ENCODE measurements at places on chromosomes 1 and 21. TPM values are rescaled to one million over a fixed set of nuclear protein-coding genes. Genes with fewer than 3 reads are reported as not detected.

Gene CEP350
- 43.9 TPM for total RNA-seq

Gene LRRC71
- not detected for total RNA-seq

Gene OR6N1
- not detected for total RNA-seq

Gene FAM131C
- 4.9 TPM for total RNA-seq

Gene F11R
- 8.0 TPM for total RNA-seq

Gene CELA3B
- total RNA-seq = 1.1 TPM

Gene USP21
- 14.2 TPM for total RNA-seq

Gene FABP3
- total RNA-seq = 3,473 TPM

Gene PPFIA4
- total RNA-seq = 25.5 TPM

- DNase-seq = no peak
Observed at GRCh38 chr1:159066108-159066507, 10.5 kb downstream of the AIM2 start.

- DNase-seq = peak; percentile 73
Observed at GRCh38 chr21:45404730-45405270, at the start of gene COL18A1. Gene COL18A1 (plus strand): TSS chr21:45405165. CDS start chr21:45405231, 66 bp downstream.

GRCh38 chr1:85330214-85330631 lies 53.8 kb upstream of the BCL10 start:
- DNase-seq = no peak

DNA sequence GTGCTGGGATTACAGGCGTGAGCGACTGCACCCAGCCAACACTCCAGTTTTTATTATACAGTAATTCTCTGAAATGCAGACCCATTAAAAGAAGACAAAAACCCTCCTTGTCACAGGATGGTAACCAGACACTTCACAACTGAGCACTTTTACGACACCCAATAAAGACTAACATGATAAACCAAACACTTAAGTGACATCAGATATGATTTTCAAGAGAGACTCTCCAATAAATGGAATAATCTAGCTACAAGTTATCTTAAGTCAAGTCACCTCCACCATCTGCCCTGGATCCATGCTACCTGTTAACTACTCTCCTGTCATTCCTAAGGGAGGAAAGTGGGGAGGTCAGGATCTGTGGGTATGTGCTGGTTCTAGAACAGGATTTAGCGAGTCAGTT lies 5.6 kb downstream of the GNG12 start:
- DNase-seq = no peak

GRCh38 chr1:7253118-7253480 lies 467.8 kb downstream of the CAMTA1 start:
- DNase-seq = no peak

GRCh38 chr1:39895731-39896480 lies 5.8 kb downstream of the MYCL start:
- no peak for DNase-seq

DNA sequence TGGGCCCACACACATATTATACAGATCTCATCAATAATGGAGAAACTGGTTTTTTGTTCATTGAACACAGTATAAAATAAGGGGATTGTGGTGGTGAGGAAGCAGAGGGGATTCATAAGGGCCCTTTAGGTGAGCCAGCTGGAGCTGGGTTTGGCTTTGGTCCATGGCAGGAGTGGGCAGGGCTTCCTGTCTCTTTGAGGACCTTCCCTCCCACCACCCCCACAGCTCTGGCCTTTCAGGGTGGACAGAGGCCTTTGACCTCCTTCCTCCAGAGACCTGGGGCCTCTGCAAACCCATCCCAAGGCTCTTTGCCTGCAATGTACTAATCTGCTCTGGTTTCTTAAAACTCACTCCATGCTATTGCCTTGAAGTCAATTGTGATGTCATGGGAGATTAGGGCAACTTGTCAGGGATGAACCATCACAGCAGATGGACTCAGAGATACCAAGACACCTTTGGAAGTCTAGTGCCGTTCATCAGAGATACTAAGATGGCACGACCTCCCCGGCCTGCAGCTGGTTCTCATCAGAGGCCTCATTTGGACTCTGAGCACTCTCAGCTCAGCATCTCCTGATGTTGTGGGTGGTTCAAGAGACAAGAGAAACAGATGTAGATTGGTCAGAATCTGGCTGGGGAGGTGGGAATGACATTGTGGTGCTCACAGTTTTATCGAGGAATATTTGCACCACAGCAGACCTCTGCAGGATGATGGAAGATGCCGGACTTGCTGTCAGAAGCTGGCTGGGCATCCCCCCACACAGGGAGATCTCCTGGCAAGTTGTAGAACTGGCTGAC lies 37.9 kb downstream of the LHX4 start:
- no peak for DNase-seq

DNA sequence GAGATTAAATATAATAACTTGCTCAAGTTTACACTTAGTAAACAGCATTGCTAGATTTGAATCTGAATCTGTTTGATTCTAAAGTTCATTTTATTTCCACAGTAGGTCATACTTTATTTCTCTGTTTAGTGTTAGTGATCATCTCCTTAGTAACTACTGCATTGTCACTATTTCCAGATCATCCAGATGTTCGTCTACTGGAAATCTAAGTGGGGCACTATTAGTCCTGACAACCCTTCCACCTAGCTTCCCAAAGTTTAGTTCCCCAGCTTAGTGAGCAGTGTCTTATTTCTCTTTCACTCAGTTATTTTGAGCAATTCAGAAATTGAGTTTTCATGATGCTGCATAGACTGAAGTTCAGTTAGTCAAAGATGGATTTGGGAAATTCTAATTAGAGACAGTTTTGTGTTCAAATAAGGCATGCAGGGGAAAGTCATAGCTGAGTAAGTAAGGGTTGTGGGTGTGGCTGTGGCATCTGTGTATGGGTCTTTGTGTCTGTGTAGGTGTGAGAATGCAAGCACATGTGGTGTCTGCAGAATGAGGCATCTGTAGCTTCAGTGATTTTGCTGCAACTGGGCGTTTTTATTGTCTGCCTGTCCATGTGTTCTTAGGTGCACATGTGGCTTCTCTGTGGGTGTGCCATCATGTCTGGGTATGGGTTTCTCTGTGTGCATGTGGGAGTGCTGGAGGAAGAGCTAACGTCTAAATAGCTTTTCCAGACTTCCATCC lies 107.3 kb downstream of the NTMT2 start:
- DNase-seq = no peak

DNA sequence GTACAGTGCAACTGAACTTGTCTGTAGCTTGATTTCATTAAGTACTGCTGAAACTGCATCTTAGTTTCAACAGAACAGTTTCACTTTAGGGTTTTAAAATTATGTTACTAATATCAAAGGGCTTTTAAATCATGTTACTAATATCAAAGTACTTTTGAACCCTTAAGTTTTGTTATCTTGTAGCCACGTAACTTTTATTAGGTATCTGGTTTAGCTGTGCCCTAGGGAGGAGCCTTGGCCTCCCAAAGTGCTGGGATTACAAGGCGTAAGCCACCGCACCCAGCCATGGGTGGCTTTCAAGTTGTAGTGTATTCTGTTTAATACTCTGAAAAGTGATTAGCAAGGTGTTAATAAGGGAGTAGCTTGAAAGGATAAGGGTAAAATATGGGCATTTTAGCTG lies 2.0 kb downstream of the KDM4A start:
- DNase-seq = no peak

DNA sequence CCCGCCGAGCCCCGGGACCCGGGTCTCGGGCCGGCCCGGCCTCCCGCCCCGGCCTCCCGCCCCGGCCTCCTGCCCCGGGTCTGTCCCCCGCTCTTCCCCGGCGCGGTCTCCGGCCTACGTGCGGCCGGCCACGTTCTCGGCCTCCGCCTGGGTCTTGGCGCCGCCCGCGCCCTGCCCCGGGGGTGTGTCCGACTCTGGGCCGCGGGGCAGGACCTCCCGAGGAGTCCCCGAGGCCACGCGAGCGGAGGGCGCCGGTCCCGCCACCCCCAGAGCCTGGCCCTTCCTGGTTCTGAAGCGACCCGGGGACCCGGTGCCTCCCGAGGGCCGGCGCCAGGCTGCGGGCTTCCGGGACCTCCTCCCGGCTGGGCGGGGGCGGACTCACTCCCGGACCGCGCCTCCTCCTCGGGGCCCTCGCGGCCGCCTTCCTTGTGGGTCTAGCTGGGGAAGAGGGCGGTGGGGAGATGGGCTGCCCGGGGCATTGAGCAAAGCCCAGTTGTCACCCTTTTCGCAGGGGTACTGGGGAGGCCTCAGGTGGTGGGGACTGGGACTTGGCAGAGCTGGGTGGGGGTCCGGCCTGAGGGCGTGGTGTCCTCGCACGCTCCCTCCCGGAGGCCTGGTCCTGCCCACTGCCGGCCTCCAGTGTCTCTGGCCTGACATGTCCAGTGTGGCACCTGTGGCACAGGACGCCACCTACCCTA lies 558 bp downstream of the PFKL start:
- peak; percentile 74 for DNase-seq
